Panc1 (cell line): ENCODE measurements at places on chromosomes 5 and 9. TPM values are rescaled to one million over a fixed set of nuclear protein-coding genes. Genes with fewer than 3 reads are reported as not detected.

DNA sequence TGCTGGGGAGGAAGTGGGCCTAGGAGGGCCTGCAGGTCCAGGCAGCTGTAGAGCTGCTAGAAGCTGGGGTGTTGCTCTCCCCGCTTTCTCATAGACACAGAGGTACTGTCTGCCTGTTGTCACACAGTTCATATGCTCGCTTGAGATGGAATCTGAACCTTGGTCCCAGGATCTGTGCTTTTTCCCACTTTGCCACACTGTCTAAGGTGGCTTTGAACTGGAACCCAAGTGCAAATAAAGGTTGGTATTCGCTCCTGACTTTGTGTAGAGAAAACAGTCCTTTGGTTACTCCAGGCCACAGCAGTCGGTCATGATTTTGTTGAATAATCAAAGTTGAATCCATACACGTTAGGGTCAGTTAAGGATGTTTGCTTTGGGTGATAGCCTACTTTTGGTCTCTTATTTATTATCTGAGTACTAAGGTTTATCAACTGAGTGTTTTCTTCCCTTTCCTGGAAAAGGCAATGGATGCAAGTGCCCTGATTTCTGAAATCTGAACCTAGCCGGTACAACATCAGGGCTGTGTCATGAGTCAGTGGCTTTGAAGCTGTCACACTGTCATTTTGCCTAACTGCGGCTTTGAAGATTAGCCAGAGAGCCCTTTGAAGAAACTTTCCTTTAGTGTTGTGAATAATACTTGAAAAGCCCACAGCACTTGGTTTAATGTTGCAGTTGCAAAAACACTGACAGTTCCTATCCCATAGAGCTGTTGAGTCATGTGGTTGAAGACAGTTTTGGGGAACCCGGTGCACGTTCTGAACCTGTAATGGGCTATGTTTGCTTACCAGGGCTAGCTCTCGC, 41.3 kb downstream of the HABP4 start:
- no peak for DNase-seq

TMEM203 gene
- 25.4 TPM for total RNA-seq

GRCh38 chr5:121962958-121963357, 1.2 kb downstream of the SRFBP1 start:
- no peak for DNase-seq

HMHB1 gene
- total RNA-seq = not detected
